ENCODE measurements at places on chromosomes 1 and 21.
A peak's percentile ranks its signal among the peaks of the same experiment; 100 is the strongest.

DNA sequence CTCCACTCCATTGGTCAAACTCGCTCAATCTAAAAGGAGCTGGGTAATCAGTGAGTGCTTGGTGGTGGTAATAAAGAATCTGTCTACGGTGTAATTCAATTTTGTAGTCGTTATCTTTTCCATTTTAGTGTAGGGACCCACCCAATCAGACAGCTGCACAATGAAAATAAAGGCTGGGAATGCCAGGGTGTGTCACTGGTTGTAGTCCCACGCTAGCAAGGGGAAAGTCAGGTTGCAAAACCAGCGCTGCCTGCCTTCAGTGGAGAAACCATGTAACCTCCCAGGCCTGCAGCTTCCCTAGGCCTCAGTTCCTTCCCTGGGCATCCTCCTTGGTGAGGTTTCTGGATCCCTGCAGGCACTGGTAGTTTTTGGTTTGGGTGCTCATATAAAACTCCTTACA is 49.4 kb upstream of the PPP2R5A start:
- no peak for DNase-seq

DNA sequence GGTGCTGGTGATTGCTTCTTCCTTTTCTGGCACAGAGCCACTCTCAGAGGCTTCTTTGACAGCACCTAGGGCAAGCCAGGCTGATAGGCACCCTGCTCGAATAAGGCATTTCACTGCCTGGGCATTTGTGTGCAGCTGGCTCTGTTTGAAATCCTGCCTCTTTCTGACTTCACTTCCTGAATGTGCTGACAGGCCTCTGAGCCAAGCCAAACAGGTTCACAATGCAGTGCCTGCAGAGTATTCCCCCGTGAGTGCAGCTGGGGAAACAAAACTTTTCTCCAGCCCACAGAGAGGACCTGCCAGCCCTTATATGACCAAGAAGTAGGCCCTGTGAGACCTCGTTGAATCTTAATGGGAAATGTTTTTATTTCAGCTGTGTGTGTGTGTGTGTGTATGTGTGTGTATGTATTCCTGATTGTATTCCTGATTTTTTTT is 10.4 kb downstream of the JUN start:
- DNase-seq, result peak; percentile 68

GRCh38 chr1:7555391-7556185 is 215.5 kb upstream of the VAMP3 start:
- no peak for DNase-seq

- no peak for DNase-seq
Measured at GRCh38 chr1:31502926-31503511, 73.3 kb upstream of the TINAGL1 start.

DNA sequence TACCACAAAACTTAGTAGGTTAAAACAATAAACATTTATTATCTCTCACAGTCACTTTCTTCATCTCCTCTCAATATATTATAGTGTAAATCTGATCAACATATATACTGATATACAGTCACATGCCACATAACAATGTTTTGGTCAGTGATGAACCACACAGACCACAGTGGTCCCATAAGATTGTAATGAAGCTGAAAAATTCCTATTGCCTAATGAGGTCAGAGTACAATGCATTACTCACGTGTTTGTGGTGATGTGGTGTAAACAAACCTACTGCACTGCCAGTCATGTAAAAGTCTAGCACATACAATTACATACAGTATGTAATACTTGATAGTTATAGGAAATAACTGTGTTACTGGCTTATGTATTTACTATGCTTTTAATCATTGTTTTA is 30.1 kb downstream of the OLFML3 start:
- no peak for DNase-seq

DNA sequence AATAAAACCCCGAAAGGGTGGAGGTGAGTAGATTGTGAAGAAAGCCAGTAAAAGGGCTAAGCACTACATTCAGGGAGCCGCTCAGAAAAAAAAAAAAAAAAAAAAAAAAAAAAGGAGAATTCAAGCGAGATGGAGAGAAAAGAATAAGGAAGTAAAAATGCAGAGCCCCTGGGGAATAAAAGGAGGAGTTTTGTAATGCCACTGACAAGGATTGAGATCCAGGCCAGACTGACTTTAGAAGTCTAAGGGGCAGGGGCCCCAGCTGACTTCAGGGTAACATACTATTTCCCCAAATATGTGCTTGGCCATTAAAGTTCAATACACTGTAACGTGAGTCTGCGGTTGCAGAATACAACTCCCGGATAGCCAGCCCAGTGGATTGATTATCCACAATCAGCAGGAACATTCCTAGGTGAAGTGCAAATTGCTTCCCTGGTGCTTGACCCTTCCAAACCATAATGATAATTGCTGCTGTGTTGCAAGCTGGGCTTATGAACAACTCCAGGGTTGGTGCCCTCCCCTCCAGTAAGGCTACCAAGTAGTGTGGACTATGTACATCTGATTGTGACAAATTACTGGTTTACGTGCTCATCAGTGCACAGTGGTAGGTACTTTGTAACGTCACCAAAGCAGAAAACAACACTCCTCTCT is 30.7 kb upstream of the RRP15 start:
- peak; percentile 58 for DNase-seq

DNA sequence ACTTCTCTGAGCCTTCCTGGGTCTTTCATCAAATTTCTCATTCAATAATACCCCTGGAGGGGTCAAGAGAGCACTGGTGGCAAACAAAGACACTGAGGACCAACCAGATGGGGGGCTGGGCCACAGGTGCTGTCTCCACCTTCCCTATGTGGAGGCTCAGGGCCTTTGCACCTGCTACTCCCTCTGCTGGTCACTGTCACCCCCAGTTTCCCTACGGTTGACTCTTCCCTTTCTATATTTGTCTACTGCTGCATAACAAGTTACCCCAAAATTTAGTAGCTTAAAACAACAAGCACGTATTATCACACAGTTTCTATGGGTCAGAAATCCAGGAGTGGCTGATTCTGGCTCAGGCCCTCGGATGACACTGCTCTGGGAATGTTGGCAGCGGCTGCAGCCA is 138.8 kb upstream of the RUNX3 start:
- DNase-seq, result no peak

- DNase-seq, result peak; percentile 38
Measured at GRCh38 chr21:42125571-42126544, 54.7 kb downstream of the UMODL1 start.

GRCh38 chr21:36478207-36478701 is 1.7 kb downstream of the CLDN14 start:
- DNase-seq, result no peak

DNA sequence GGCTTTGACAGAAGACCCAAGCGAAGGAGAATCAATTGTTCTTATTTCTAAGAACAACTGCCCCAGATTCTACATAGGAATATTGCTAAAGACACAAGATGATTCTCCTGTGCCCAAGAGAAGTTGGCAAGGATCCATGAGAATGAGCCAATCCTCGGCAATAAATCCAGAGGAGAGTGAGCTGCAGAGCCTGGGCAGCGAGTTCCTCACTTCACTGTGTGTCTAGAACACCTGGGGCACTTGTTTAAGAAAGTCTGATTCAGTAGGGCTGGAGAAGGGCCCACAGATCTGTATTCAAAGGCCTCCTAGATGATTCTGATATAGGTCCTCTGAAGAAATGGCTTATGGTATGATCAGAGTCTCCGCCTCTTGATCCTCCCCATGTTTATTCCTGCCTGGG is 31.8 kb downstream of the GADD45A start:
- DNase-seq, result no peak

DNA sequence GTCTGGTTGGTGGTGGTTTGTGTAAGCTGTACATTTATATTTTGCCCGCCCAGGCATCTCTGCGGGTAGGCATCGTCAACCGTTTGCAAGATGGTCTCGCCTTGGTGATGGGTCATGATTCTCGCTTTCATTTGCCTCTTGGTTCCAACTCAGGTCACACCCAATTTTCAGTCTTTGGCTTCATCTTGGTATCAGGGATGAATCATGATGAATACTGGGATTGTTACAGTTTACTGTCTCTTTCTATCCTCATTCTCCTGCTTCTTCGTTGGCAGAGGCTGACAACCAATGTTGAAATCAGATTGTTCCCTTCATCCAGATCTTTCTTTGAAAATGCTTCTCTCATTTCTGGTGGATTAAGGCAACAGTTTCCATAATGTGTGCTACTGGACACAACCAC is 129.7 kb upstream of the KAZN start:
- DNase-seq, result no peak

DNA sequence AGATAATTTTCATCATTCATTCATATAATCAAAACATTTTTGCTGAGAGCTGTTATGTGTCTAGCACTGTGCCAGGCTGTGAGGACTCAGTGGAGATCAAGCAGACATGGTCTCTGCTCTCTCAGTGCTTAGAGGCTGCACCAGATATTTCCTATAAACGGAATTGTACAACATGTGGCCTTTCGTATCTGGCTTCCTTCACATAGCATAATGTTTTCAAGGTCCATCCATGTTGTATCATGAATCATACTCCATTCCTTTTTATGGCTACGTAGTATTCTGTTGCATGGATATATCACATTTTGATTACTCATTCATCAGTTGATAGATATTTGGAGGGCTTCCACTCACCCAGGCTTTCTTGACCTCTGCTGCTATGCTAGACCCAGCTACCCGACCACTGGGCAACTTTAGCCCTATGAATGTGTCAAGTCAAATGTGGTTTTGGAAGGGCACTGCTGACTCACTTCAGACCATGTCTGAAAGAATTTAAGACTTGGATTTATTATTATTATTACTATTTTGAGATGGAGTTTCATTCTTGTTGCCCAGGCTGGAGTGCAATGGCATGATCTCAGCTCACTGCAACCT is 18.5 kb downstream of the NCF2 start:
- DNase-seq, result no peak

- DNase-seq, result no peak
Measured at GRCh38 chr1:188715566-188715965, 1762.1 kb downstream of the BRINP3 start.

DNA sequence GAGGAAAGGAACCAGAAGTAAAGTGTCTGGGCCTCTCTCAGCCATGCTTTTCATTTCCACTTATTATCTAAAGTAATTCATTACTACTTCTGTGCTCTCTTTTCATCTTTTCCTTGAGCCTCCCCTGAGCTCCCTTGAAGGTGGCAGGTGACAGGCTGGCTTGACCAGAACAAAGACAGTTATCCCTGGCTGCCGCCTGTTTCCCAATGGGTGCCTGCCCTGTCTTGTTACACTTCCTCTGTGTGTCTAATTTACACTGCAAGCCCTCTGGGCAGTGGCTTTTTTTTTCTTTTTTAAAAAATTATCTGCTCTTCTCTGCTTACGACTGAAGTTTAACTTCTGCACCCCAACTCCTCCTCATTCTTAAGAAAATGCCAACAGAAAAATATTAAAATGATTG is 113.4 kb downstream of the NGF start:
- DNase-seq, result no peak

DNA sequence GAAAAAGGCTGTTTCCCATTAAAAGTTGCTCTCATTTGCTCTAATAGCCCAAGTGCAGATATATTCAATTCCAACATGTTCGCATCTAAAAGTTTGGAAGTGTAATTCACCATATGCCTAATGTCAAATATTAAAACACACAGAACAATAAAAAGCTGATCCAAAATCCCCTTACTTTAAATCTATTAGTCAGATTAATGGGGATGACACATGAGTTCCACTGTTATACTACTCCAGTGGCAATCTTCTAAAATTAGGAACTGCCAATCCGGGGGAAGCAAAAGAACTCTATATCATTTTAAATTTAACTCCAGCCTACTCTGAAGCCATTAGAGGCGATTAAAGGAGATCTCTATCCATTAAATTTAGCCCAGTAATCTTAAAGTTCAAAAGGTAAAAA is 317.1 kb downstream of the NTNG1 start:
- no peak for DNase-seq

DNA sequence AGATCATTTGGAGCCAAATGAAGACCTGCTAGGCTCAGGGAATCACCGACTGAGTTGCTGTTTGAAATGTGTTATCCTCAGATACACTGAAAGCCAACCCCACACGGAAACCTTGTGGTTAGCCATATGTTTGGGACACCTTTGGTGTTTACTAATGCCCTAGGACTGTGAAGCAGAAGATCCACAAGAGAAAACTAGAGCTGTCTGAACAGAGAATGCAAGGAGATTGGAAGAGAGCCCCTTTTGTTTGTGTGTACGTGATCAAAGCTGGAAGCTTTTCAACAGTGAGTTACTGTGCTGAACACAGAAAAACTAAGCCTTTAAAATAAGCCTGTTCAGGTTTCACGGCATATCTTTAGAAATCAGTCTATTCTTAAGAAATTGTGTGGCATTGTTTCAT is 908.2 kb upstream of the ADGRL2 start:
- DNase-seq, result no peak

- no peak for DNase-seq
Measured at GRCh38 chr1:230199554-230199953, 132.5 kb downstream of the GALNT2 start.

DNA sequence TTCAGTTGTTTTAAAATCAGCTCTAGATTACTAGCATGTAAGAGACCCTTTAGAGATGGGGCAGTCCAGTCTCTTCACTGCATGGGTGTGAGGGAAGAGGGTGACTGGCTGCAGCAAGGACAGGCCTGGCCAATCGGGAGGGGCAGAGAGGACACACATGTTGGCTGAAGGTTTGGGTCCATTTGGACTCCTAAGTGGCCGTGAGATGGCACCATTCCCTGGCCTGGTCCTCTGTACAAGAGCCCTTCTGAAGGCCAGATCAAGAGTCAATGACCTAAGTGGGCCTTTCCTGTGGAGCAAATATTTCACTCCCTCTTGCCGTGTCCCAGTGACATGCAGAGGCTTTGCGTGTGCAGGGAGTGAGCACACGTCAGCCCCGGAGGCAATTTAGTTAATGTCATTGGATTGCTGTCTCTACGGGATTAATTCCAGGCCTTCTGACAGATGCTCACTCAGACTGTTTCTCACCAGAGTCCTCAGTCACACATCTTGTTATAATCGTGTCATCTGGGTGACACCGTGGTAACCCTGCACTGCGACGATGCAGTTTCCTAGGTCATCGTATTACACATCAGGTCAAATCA is 613.0 kb downstream of the NPHP4 start:
- no peak for DNase-seq

DNA sequence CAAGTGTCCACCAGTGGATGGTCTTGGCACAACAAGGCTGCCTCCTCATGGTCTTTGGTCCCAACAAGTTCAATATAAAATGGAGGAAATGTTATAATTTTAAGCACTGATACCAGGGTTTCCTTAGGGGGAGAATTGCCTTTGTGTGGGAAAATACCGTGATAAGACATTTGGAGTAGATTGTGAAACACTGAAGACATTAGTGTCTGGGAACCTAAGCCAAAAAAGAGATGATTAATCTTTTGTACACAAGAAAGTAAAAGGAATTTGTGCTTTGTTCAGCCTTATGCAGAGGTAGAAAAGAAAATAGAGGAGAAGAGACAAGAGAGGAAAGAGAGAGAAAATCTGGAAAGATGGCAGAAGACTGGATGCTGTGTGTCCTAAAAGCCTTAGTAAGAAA is 36.1 kb downstream of the ST6GALNAC3 start:
- no peak for DNase-seq

DNA sequence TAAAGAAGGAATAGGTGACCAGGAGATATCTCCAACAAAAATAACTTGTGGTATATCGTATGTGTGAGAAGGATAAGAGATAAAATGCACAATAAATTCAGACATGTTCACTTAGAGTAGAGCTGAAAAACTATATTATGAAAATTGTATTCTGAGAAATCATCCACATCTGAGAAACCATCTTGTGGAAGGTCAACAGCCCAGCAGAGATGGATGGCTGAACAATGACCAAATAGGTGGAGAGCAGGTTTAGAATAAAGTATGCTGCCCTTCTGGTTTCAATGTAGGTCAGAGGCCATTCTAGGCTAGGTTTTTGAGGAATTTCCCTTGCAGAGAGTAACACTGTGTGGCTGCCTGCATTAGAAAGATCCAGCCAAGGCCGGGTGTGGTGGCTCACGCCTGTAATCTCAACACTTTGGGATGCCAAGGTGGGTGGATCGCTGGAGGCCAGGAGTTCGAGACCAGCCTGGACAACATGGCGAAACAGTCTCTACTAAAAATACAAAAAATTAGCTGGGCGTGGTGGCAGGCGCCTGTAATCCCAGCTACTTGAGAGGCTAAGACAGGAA is 8.8 kb upstream of the UAP1 start:
- no peak for DNase-seq
